ENCODE measurements at places on chromosomes 4 and X.

GRCh38 chrX:32293962-32294700 lies 917.2 kb downstream of the DMD start:
- no peak for DNase-seq

- DNase-seq: no peak
Measured at GRCh38 chrX:119410027-119410819, 11.1 kb downstream of the SLC25A43 start.

DNA sequence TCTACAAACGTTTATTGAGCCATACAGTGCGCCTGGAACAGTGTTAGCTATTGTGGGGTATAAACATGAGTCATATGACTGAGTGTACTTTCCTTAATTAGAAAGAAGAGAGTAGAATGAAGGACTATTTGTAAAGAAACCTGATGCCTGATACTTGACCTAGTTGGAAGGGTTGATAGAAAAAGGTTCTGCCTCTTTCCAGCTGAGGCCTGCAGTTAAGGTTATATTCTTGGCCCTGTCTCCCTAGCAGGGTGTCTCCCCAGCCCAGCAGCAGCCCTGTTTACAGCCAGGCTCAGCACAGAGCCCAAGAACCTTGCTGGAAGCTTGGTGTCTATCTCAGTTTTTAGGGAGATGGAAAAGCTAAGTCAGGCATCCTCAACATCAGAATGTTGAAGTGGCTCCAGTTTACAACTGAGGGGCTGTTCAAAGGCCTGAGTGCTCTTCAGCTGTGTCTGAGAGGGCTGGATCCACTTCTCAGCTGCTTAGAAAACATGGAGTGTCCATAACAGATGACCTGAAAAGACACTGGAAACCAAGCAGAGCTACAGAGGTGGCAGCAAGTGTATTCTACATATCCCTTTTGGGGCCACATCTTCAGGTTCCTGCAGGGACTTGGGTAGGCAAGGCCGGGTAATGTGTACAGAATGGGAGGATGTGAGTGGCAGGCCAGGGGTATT lies 21.6 kb downstream of the NYX start:
- DNase-seq: no peak

DNA sequence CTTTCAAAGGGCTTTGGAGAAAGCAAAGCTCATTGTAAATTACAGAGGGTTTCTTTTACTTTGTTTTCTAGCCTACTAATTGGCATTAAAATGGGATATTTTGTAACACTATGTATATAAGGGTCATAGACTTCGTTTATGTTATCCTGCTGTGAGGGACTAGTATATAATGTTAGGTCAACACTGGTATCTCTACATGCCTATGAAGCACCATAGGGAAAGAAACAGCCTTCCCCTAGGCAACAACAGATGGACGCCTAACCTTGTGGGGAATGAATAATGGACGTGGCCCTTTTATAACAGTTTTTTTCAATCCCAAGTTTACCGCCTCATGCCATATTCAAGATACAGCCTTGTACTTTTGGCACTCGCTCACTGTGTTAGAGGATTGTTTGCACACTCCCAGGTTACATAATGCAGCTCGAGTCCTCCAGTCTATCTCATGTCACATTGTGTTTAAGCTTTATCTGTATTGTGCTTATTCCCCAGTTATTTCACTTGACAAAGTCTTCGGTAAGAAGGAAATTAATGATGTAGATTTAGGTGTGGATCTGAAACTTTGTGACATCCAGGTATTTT lies 711.0 kb downstream of the RPA4 start:
- no peak for DNase-seq

- DNase-seq: no peak
Measured at GRCh38 chrX:10095698-10096432, 60.9 kb upstream of the CLCN4 start.

DNA sequence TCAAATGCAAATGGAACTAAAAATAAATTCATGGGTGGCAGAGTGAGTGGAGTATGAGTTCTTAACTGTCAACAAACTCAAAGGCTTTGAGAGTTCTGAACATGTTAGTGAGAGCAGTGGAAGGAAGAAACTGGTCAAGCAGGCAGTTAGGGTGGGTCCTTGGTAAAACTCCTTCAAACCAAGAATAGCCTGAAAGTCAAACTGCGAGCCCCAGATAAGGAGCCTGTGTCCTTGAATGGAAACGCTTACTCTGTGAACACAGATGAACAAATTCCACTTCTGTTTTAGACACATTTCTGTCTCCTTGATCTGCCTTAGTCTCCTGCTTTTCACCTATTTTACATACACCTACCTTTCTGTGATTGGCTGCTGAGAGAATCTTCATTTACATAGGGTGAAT lies 129.4 kb upstream of the PCDH18 start:
- no peak for DNase-seq

GRCh38 chrX:20059467-20060128 lies 57.1 kb downstream of the MAP7D2 start:
- DNase-seq: no peak

GRCh38 chrX:150602743-150603142 lies 34.3 kb downstream of the MTM1 start:
- no peak for DNase-seq

DNA sequence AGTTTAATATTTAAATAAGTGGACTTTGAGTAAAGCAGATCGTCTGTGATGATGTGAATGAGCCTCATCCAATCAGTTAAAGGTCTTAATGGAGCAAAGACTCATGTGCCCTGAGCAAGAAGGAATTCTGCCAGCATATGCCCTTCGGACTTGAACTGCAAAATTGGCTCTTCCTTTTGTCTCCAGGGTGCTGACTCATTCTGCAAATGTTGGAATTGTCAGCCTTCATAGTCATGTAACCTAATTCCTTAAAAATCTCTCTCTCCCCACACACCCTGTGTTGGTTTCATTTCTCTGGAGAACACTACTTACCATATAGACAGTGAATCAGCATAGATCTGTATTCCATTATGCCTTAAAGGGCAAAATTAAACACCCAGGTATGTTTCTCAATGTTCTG lies 609.8 kb upstream of the GALNTL6 start:
- DNase-seq: no peak

DNA sequence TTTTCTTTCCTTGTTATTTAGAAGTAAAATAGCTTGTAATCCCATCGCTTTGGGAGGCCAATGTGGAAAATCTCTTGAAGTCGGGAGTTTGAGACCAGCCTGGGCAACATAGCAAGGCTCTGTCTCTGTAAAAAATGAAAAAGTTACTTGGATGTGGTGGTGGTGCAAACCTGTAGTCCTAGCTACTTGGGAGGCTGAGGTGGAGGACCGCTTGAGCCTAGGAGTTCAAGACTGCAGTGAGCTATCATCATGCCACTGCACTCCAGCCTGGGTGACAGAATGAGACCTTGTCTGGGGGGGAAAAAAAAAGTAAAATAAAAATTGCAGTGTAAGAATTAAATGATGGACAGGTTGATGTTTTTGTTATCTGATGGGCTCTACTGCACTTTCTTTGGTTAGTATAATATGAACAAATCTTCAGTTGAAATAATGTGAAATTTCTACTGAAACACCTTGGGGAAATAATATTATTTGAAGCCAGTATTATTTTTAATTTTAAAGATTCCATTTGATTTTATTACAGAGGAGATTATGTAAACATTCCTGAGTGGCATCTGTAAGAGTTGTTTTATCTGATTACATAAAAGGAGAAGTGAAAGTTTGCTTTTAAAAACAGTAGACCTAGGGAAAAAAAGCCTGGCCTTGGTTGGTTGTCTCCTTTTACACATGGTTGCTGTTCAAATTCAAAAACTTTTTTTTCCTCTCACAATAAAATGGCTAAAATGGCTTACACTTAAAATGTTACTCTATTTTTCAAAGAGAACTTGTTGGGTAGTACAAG lies 10.5 kb upstream of the NDUFC1 start:
- DNase-seq: peak; percentile 31

DNA sequence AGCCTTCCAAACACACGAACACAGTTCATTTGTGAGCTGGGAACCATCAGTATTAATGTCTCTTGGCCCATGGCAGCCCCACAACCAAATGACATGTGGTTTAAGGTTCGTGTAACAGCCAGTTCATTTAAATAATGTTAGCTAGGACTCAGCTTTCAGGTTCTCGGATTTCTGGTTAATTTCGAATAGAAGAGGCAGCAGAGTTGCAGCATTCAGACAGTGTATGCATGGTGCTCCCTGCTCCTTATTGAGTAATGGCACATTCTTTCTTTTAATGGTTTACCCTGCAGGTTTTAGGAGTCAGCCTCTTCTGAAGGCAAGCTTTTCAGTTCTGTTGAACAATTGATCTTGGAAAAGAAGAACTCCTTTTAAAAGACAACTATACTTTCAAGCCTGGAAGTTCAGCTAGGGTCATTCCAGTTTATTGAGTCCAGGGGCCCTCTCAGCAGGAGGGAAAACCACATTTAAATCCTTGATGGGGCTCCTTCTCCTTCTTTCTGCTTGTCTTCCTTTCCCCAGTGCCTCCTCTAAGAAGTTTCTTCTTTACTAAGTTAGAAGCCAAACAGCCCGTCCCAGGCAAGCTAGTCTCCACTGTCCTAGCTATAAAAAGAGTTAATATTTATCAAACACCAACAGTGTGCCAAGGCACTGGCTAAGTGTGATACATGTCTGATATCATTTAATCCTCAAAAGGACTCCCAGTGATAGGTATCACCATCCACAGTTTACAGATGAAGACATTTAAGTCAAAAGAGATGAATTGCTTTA lies 5.0 kb upstream of the RNF175 start:
- DNase-seq: no peak

DNA sequence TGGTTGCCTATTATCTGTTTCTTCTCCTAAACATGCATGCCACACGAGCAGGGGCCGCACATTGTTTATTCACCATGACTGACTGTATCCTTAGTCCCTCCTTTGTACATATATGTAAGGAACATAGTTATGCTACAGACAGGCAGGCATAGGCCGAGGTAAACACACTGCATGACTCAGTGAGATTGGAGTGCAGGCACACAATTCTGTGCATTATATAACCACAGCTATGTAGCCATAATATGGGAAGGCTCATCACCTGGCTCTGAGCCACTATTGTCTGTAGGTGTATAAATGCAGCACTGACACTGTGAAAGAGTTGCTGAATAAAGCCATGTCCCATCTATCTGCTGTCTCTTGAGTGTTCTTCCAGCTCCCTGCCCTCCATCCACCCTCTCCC lies 431.6 kb downstream of the IDS start:
- DNase-seq: no peak

Measured in germinal center (tissue), 1 donor.